Left kidney (tissue), 8 donors: ENCODE measurements at places on chromosomes 7 and 10. TPM values are rescaled to one million over a fixed set of nuclear protein-coding genes. Genes with fewer than 3 reads are reported as not detected.

OPN1SW gene
- polyA plus RNA-seq: 2.2 TPM

ELN gene
- polyA plus RNA-seq: 46.4 TPM

GRCh38 chr10:47359101-47359500 lies 10.9 kb downstream of the RBP3 start:
- DNase-seq: no peak

DNA sequence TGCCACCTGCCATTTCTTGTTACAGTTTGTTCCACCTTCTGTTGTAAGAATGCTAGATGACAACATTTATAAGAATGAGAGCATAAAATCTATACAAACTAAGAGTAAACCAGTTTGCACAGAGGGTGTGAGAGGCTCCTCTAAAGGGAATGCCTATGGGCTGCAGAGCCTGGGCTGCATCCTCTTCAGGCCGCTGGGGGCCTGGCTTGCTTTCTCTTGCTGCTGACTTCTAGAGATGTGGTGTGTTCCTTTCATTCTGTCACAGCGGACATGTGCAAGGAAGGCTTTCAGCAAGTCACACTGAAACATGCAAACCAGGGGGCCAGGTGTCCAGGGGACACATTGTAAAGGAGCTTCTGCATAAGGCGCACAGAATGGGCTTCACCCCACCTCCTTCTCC lies 7.1 kb upstream of the ATP6V1F start:
- no peak for DNase-seq

- no peak for DNase-seq
Measured at GRCh38 chr7:141360803-141361202, 190.4 kb upstream of the AGK start.

- no peak for DNase-seq
Measured at GRCh38 chr7:47552621-47553020, 29.3 kb downstream of the TNS3 start.

- no peak for DNase-seq
Measured at GRCh38 chr10:69344591-69345252, 66.4 kb downstream of the HK1 start.

DNA sequence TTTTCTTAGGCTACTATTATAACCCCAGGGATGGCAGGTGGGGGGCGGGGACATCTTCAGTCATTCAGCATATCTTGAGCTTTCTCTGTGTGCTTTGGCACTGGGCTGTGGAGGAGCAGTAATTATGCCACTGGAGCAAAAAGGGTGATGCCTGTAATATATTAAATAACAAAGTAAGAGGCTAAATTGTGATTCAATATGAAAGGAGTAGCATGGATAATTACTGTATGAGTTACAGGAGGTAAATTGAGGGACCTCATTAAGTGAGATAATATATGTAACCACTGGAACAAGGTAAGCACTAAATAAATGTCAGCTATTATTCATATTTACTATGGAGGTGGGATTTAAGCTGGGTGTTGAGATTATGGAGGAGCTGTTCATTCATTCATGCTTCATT lies 3.3 kb upstream of the STN1 start:
- DNase-seq: no peak
